ENCODE measurements at places on chromosomes 2 and 18.

- DNase-seq = no peak
These were observed 2.1 kb downstream of the METTL8 start for GRCh38 chr2:171431677-171432167.

DNA sequence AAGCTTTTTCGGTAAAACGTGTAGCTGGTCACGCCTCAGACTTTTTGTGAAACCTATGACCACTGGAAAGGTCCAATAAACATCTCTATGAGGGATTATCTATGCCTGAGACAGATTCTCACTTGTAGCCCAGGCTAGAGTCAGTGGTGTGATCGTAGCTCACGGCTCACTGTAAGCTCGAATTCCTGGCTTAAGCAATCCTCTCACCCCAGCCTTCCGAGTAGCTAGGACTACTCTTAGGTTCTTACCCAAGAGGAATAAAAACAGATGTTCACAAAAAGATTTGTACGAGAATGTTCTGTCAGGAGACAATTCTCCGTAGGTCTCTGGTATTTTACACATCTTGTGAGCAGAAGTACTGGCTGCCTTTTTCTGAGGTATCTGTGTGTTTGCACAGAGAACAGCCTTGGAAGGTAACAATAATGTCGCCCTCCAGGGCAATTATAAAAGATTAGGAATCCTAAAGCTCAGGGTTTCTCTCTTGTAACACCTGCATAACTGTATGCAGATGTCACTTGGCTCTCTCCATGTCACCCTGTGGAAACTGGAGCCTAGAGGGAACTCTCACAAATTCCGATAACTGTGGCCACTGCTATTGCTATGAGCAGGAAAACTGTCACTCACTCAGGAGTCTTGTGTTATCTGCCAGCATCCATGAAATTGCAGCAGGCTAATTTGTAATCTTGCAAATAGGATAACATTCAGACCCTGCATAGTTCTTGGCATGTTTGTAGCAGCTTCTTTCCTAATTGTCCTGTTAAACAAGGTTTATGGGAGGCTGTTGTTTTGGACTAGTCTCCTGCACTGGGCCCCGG lies 25.5 kb upstream of the RALBP1 start:
- DNase-seq = no peak

GRCh38 chr2:179069685-179070084 lies 19.7 kb upstream of the CCDC141 start:
- DNase-seq = no peak

GRCh38 chr2:119083416-119083815 lies 75.1 kb downstream of the C1QL2 start:
- DNase-seq = no peak

- no peak for DNase-seq
These were observed 35.4 kb downstream of the HJURP start for GRCh38 chr2:233818639-233819621.
